ENCODE measurements at places on chromosomes 2 and 18.

GRCh38 chr18:23400918-23401317, 52.2 kb upstream of the RIOK3 start:
- no peak for DNase-seq

DNA sequence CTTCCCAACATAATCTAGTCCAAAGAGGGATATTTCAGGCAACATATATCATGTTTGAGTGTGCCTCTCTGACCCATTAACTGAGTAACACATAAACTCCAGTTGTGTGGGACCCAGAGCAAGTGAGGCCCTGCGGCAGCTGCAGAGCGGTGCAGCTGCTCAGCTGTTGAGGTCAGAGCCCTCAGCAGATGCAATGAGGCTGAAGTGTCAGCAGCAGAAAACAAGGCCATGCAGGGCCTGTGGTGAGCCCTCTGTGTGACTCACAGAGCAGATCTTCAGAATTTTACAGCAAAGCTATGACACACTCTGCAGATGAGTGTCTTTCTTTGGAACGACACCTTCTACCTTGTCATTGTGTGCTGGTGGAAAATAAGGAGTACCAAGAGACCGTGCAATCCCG, 168.5 kb downstream of the CBLN2 start:
- no peak for DNase-seq

DNA sequence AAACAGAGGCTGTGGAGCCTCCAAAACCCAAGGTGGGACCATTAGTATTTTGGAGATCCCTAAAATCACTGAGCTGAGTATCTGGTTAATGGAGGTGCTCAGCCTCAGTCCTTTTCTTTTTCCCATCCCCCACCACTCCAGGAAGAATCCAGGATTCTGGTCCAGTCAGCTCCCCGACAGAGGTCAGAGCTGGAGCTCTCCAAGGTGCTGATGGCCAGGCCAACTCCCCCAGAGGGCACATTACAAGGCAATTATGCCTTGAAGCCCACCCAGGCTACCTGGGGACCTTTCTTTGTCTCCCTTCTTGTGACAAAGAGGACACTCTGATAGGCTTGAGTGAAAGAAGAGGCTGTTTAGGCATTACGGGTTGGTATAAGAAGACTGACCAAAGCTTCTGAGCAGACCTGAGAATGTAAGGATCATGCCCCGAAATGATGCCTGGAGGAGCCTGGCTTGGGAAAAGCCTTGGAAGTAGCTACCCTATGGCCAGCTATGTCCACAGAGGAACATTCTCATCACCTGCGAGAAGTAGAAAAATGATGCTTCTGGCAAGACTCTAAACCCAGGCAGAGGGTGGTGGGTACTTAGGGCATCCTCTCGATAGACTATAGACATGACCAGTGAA, 102.5 kb upstream of the LDAH start:
- peak; percentile 10 for DNase-seq

GRCh38 chr2:200786423-200786822, 25.3 kb upstream of the BZW1 start:
- DNase-seq: no peak

- DNase-seq: no peak
These were observed 1038.7 kb upstream of the NRXN1 start for GRCh38 chr2:52070665-52071064.

GRCh38 chr2:19111354-19111753, 247.1 kb downstream of the OSR1 start:
- no peak for DNase-seq

DNA sequence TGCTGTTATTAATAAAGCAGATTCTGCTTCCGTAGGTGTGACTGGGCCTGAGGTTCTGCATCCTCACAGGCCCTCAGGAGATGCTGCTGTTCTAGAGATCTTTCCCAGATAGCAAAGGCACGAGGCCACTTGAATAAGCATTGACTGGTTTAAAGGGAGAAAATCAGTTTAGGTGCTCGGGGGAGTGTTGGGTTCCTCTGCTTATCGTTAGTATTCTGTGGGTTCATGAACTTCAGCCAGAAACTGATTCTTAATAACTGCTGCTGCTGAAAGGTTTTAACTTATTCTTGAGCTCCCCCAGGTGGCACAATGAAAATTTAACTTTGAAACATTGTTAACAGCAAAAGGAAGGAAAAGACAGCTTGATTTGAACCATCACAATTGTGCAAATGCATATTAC, 56.9 kb downstream of the ITGA6 start:
- DNase-seq: peak; percentile 36

- no peak for DNase-seq
These were observed 25.0 kb downstream of the MPPE1 start for GRCh38 chr18:11883153-11883552.

GRCh38 chr2:117523711-117524238, 290.7 kb upstream of the DDX18 start:
- DNase-seq: no peak

DNA sequence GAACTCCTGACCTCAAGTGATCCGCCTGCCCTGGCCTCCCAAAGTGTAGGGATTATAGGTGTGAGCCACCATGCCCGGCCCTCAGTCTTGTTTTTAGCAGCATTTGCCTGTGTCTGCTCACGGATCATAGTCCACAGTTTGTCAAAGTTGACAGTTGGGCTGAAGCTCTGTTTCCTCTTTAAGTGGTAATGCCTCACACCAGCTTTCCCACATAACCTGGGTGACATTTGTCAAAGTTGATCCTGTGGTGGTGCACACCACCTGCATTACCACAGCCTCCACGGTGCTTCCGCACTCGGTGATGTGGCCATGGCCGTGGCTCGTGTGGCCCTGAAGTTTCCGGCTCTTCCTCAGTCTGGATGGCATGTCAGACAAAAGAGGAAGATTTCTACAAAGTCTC, 27.1 kb downstream of the RAB31 start:
- DNase-seq: no peak

- no peak for DNase-seq
These were observed 9.0 kb upstream of the CWC22 start for GRCh38 chr2:180015951-180016709.

- DNase-seq: no peak
These were observed 26.4 kb downstream of the NBEAL1 start for GRCh38 chr2:203040966-203041521.

DNA sequence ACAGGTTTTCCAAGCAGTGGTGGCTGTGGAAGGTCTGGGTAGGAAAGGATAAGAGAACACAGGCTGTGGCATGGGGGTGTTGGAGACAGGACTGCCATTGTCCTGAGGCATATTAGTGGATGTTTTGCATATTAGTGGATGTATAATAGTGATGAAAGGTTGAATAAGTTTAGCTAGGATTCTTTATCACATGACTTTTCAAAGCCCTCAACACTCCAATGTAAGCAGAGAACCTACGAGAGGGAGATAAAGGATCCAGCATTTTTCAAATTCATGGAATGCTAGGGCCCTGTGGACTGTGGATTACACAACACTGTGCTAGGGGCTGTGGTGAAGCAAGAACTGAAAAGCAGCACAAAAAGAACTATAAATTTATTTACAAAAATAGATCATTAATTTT, 63.2 kb downstream of the POLE4 start:
- DNase-seq: no peak

DNA sequence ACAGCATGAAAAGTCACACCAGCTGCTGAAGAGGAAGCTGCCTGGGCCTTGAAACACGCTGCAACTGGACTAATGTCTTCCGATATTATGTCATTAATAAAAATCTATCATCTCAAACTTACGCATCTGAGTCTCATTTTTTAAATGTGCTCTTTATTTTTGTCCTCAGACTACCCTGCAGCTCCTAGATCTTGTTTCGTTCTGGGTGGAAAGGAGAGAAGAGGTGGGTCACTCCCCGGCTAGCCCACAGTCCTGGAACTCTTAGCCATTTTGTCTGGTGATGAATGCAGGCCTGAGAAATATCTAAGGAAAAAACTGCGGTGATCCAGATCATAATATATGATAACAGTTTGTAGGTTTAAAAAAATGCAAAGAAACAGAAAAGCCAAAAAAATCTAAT, 73.3 kb downstream of the TXNL1 start:
- no peak for DNase-seq

All from T47D (cell line).